ENCODE measurements at places on chromosomes 7 and 10. TPM values are rescaled to one million over a fixed set of nuclear protein-coding genes. Genes with fewer than 3 reads are reported as not detected.
A peak's percentile ranks its signal among the peaks of the same experiment; 100 is the strongest.

- no peak overlapping the region for H3K4me3 ChIP-seq
- no peaks in the 10 kb centered on the region for H3K36me3 ChIP-seq
- H3K27ac ChIP-seq, result peak overlapping the region; percentile 71
- H3K4me1 ChIP-seq, result no peaks in the 10 kb centered on the region
These were observed 1.2 kb upstream of the LRMDA start for GRCh38 chr10:75430000-75430763.

ANKRD61 gene
- not detected for total RNA-seq

- no peaks in the 10 kb centered on the region for H3K36me3 ChIP-seq
- no peak overlapping the region for H3K27ac ChIP-seq
- H3K4me1 ChIP-seq, result no peaks in the 10 kb centered on the region
- no peak overlapping the region for H3K4me3 ChIP-seq
These were observed 175.2 kb downstream of the GRM3 start for GRCh38 chr7:86818903-86819302.

DNA sequence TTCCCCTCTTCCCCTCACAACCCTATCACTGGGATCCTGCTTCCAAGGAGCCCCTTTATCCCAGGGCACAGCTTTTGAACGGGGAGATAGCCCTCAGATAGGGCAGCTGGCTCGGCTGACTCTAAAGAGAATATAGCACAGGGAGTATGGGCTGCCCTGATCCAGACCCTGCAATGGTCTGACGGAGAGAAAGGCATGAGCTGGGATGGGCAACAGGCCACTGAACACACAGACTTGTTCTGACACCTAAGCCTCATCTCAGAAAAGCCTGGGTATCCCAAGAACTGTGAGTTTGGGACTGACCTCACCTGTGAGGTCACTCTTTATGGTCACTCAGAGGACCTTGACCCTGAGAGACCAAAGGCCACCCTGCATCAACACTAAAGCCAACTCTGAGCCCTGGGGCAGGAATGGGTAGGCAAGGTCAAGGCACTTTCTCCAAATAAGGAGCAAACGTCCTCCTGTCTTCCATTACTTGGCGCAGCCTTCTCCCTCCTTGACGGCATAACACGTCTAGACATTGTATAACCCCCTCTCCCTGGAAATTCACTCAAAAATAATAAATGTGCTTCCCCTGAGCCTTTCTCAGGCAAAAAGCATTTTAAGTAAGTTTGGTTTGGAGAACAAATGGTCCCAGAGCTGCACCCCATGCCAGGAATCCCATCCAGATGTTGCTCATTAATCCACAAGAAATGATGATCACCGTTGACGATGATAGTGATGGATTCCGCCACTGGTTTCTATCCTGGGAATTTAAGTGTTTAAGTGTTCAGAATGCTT lies 8.2 kb upstream of the LRRC18 start:
- DNase-seq, result no peak
- H3K27ac ChIP-seq, result no peak overlapping the region
- H3K27me3 ChIP-seq, result no peaks in the 10 kb centered on the region
- H3K4me1 ChIP-seq, result no peaks in the 10 kb centered on the region
- no peak overlapping the region for H3K4me3 ChIP-seq
- H3K36me3 ChIP-seq, result no peaks in the 10 kb centered on the region

GRCh38 chr10:105509517-105509916 lies 868.4 kb downstream of the SORCS3 start:
- no peaks in the 10 kb centered on the region for H3K4me1 ChIP-seq
- no peaks in the 10 kb centered on the region for H3K27me3 ChIP-seq
- DNase-seq, result no peak

DNA sequence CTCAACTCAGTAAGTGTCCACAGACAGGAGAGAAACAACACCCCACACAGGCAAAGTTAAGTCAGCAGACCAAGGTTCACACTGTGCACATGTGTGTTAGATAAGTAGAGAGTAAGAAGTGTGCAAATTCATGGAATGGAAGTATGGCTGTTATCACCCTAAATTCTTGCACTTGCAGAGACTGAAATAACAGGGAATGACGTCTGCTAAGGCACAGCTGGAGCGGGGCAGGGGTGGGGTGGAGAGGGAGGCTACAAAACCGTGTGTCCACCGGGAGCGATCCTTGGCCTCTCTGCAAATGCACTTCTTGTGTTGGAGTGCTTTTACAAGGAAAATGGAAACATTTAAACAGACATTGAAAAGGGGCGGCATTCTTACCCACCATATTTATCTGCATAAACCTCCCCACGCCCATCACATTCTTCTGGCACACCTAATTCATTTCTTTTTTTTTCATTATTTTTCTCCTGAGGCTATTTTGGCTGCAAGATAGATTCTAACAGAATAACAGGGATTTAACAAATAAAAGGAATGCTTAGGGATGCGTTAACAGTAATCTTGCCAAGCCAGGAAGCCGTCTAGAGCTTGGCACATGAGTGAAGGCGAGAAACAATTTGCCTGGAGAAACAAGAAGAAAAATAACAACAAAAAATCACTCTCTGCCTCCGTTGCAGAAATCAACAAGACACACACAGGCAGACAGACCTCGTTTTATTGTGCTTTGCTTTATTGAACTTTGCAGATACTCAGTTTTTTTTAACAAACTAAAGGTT lies 30.1 kb downstream of the TNS3 start:
- no peaks in the 10 kb centered on the region for H3K27me3 ChIP-seq
- H3K36me3 ChIP-seq, result no peaks in the 10 kb centered on the region
- H3K4me1 ChIP-seq, result peaks cover 20% of the 10 kb centered on the region
- no peak overlapping the region for H3K27ac ChIP-seq

GRCh38 chr7:116548506-116548905 lies 23.7 kb downstream of the CAV1 start:
- no peak overlapping the region for H3K4me3 ChIP-seq
- H3K27ac ChIP-seq, result peak overlapping the region; percentile 85
- H3K27me3 ChIP-seq, result no peaks in the 10 kb centered on the region
- peaks cover 68% of the 10 kb centered on the region for H3K36me3 ChIP-seq
- no peak for DNase-seq

GRCh38 chr10:35262436-35262835 lies 73.9 kb upstream of the CCNY start:
- no peak overlapping the region for H3K27ac ChIP-seq
- no peaks in the 10 kb centered on the region for H3K27me3 ChIP-seq
- H3K4me1 ChIP-seq, result no peaks in the 10 kb centered on the region

DNA sequence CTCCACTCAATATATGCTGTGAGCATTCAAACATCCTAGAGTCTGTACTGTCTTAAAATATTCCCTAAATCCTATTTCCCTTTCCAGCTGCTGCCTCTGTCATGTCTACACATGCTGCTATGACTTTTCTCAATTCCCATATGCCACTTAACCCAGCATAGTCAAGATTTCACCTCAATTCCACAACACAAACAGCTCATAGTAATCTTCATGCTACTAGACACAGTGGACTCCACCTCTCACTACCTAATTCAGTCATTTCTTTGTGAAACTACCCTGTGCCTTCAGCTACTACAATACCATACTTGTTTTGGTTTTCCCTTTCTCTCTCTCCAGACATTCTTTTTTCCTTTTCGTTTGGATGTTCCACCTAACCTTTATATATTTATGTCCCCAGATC lies 45.5 kb downstream of the GSAP start:
- H3K27ac ChIP-seq, result no peak overlapping the region
- H3K4me3 ChIP-seq, result no peak overlapping the region
- no peak for DNase-seq
- H3K4me1 ChIP-seq, result no peaks in the 10 kb centered on the region
- H3K27me3 ChIP-seq, result no peaks in the 10 kb centered on the region
- no peaks in the 10 kb centered on the region for H3K36me3 ChIP-seq

GRCh38 chr7:144821067-144821466 lies 14.8 kb downstream of the TPK1 start:
- no peaks in the 10 kb centered on the region for H3K27me3 ChIP-seq
- no peak overlapping the region for H3K27ac ChIP-seq
- no peak overlapping the region for H3K4me3 ChIP-seq
- H3K36me3 ChIP-seq, result no peaks in the 10 kb centered on the region
- H3K4me1 ChIP-seq, result no peaks in the 10 kb centered on the region
- DNase-seq, result no peak

DNA sequence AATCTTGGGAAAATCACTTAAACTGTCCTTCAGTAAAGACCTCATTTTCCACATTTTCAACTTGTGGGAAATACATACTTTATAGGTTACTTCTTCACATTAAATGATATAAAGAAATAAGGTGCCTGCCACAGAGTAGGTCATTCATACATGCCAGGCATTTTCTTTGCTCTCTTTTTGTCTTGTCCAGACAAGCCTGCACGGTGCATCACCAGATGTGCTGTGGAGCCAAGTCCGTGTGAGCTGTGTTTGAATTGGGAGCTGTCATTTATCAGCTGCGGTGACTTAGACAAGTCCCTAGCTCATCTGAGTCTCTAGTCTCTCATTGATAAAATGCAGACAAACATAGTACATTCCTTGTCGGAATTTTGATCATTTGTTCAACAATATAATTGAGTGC lies 432.9 kb downstream of the SORCS3 start:
- H3K27ac ChIP-seq, result no peak overlapping the region
- H3K36me3 ChIP-seq, result no peaks in the 10 kb centered on the region
- H3K4me3 ChIP-seq, result no peak overlapping the region
- no peaks in the 10 kb centered on the region for H3K27me3 ChIP-seq

DNA sequence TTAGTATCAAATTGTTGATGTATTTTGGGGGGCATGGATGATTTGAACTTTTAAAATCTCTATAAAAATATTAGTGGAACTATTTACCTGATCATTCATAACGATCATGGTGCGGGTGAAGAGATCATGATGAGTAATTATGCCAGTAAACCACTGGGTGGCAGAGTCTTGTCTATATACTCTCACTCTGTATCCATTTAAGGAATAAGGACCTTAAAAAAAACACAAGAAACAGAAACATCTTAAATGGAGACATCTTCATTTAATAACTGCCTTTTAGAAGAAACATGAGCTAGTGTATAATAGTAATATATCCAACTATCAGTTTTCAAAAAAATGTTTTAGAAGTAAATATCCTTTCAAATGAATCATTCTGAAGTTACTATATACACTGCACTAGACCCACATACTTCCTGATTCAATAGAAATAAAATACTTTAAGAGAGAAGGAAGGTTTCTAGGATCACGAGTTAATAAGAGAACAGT lies 84.0 kb downstream of the NRBF2 start:
- H3K4me1 ChIP-seq, result peaks cover 39% of the 10 kb centered on the region
- no peak overlapping the region for H3K4me3 ChIP-seq
- no peaks in the 10 kb centered on the region for H3K27me3 ChIP-seq
- no peak for DNase-seq

- no peaks in the 10 kb centered on the region for H3K27me3 ChIP-seq
- no peak for DNase-seq
- H3K27ac ChIP-seq, result no peak overlapping the region
- H3K4me1 ChIP-seq, result no peaks in the 10 kb centered on the region
These were observed 103.7 kb upstream of the CTBP2 start for GRCh38 chr10:125264091-125264490.

MET gene
- total RNA-seq, result 17.5 TPM

GRCh38 chr10:130686689-130687300 lies 550.6 kb downstream of the GLRX3 start:
- H3K4me3 ChIP-seq, result no peak overlapping the region
- H3K27ac ChIP-seq, result no peak overlapping the region
- no peaks in the 10 kb centered on the region for H3K4me1 ChIP-seq
- H3K27me3 ChIP-seq, result no peaks in the 10 kb centered on the region
- no peak for DNase-seq

BNIP3 gene
- total RNA-seq, result 187 TPM

BEND7 gene
- total RNA-seq, result 11.6 TPM

DNA sequence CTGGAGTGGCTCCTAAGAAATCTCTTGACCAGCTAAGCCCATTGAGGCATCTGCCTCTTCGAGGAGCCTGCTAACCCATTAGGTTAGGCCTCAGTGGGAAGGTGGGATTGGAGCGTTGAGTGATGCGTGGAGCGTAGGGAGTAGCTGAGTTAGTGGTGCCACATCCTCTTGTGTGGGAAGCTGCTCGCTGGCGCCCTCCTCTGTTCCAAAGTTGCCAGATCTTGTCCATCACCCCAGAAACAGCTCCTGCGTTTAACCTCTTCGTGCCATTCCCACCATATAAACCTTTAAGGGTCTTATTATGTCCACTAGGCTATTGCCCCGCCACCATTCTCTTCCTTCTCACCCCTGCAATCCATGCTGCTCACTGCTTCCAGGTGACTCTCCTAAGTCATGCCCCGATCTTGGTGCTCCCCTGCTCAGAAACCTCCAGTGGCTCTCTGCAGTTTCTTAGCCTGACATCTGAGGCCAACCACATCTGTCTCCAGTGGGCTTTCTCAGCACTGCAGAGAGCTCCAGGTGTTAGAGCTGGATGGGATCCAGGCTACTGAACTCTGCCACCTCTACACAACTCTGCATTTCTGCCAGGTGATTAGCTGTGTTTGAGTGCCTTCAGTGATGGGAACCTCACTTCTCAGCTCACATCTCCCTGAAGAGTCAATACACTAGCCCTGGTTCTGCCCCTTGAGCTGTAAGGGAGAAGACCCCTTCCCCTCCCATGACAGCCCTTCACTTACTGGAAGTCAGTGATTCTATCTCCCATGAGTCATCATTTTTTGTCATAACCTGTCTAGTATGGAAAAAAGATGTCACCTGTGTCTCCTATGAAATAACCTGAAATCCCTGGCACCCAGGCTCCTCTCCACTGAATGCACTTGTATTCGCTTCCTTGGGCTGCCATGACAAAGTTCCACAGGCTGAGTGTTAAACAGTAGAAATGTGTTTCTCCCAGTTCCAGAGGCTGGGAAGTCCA lies 65.0 kb upstream of the FGFR2 start:
- H3K4me3 ChIP-seq, result no peak overlapping the region
- no peak overlapping the region for H3K27ac ChIP-seq
- no peaks in the 10 kb centered on the region for H3K4me1 ChIP-seq

DNA sequence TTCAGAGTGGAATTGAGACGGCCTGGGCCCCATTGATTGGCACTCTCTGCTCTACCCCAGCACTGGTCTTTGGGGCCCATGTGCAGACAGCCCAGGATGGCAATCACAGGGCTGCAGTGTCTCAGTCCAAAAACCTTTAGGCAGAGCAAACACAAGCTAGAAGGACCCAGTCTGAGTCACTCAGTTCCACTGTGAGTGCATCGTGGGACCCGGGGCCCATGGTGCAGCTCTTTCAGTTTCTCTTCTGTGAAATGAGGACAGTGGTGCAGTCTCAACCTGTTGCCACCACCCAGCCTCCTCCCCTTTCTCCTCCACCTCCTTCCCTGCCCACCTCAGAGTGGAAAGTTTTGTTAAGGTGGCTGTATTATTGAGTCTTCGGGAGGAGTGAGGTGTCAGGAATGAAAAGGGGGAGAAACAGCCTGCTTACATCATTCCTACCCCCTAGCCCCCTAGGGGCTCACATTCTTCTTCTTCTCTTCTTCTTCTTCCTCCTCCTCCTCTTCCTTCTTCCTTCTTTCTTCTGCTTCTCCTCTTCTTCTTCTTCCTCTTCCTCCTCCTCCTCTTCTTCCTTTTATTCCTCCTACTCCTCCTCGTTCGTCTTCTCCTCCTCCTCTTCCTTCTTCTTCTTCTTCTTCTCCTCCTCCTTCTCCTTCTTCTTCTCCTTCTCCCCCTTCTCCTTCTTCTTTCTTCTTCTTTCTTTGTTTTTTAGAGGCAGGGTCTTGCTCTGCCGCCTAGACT lies 19.5 kb upstream of the CARD11 start:
- H3K36me3 ChIP-seq, result no peaks in the 10 kb centered on the region
- H3K4me1 ChIP-seq, result no peaks in the 10 kb centered on the region
- no peak overlapping the region for H3K27ac ChIP-seq
- no peak overlapping the region for H3K4me3 ChIP-seq
- DNase-seq, result no peak
- H3K27me3 ChIP-seq, result no peaks in the 10 kb centered on the region

SEMA4G gene
- 3.4 TPM for total RNA-seq

Data from right atrium auricular region (tissue), 2 donors.